ENCODE measurements at places on chromosomes 12 and 14. TPM values are rescaled to one million over a fixed set of nuclear protein-coding genes. Genes with fewer than 3 reads are reported as not detected.

GRCh38 chr14:104281768-104282301 lies 143.4 kb downstream of the KIF26A start:
- no peak for DNase-seq
- no peaks in the 10 kb centered on the region for H3K27me3 ChIP-seq
- no peak overlapping the region for H3K4me3 ChIP-seq
- H3K36me3 ChIP-seq, result no peaks in the 10 kb centered on the region
- no peak overlapping the region for H3K27ac ChIP-seq
- H3K4me1 ChIP-seq, result no peaks in the 10 kb centered on the region

DNA sequence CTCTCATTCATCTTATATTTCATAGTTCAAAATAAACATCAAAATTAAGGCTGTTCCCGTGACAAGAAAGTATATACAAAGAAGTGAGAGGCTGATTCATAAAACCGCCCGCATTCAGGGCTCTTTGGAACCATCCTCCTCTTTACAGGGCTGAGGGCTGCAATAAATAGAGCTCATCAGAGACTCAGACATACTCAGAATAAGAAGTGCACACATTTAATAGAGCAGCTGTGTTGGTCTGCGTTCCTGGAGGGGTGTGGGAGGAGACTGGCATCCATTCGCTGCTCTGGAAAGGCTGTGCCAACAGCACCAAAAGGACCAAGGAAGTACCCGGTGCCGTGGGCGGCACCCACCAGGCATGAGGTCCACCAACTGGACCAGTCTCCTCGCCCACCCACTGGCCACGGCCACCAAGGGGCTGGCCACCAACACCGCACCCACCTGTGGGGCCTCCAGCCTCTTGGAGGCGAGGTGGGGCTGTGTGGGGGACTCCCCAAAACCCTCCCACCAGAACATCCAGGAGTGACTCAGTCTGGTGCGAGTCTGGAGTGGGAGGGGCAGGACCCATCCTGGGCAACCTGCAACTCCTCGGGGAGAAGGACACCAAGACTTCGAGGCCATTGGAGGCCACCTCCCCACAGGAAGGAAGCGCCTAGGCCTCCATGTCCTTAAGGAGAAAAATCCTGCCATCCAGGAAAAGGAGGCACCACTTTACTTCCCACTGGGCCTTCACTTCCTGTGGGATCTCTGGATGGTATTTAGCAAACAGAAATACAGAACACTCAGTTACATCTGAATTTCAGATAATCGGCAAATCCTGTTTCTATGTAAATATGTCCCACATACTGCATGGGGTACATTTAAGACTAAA lies 32.7 kb downstream of the VCPKMT start:
- H3K27ac ChIP-seq, result no peak overlapping the region
- H3K4me1 ChIP-seq, result peaks cover 5% of the 10 kb centered on the region
- H3K36me3 ChIP-seq, result no peaks in the 10 kb centered on the region
- no peak overlapping the region for H3K4me3 ChIP-seq
- no peak for DNase-seq
- no peaks in the 10 kb centered on the region for H3K27me3 ChIP-seq

DNA sequence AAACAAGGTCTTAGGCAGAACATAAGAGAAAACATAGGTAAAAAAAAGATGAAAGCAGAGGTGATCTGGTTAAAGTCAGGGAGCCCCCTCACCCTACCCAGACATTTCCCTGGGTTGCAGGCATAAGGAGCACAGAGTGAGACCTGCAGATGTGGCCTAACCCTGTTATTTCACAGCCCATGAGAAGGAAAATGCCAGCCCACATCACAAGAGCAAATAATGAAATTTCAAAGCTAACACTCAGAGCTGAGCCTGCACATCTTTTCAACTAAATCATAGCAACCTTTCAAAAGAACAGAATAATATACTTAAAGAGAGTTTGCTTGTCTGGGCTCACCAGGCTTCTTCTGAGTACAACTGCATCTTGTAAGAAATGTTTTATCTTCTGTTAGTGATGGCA lies 295.4 kb downstream of the RPAP3 start:
- H3K27ac ChIP-seq, result no peak overlapping the region
- no peaks in the 10 kb centered on the region for H3K27me3 ChIP-seq
- DNase-seq, result no peak
- no peak overlapping the region for H3K4me3 ChIP-seq
- H3K36me3 ChIP-seq, result no peaks in the 10 kb centered on the region
- no peaks in the 10 kb centered on the region for H3K4me1 ChIP-seq

Gene HOXC10
- total RNA-seq, result not detected

Gene IRAK3
- total RNA-seq, result 0.27 TPM

Measured in cardiac muscle cell (in vitro differentiated cells and primary cell).